ENCODE measurements at places on chromosomes 6 and 20.

- DNase-seq: no peak
Measured at GRCh38 chr20:16321291-16321690, 252.0 kb downstream of the KIF16B start.

DNA sequence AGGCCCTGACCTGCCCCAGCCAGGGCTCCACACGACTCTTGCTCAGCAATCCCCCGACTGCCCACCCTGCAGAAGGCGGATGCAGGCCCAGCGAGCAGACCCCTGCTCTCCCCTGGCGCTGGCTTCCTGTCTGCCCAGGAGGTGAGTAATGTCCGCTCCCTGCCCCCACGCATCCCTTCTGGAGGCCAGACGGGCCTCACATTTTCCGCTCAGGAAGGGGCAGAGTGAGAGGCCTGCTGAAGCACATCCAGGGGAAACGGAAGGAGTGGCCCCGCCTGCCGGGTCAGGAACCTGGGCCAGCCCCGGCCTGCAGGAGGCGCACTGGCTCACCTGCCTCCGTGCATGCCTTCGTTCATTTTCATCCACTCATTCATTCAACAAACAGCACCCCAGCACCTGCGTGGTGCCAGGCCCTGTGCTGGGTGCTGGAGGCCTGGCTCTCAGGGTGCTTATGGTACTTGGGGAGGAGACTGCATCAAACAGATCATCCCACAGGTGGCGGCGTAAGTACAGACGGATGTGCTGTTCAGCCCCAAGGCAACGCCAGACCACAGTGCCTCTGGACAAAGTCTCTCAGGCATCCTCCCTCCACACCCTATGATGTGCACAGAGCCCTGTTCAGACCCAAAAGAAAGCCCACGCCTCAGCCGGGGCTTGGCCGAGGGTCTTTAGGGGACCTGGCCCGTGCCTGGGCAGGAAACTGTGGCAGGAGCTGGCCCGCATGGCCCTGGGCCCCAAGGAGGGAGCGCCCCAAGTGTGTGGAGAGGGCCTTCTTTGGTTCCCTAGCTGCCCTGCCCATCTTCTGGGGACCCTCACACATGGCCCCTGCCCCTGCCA lies 112.1 kb downstream of the ASXL1 start:
- DNase-seq: no peak

DNA sequence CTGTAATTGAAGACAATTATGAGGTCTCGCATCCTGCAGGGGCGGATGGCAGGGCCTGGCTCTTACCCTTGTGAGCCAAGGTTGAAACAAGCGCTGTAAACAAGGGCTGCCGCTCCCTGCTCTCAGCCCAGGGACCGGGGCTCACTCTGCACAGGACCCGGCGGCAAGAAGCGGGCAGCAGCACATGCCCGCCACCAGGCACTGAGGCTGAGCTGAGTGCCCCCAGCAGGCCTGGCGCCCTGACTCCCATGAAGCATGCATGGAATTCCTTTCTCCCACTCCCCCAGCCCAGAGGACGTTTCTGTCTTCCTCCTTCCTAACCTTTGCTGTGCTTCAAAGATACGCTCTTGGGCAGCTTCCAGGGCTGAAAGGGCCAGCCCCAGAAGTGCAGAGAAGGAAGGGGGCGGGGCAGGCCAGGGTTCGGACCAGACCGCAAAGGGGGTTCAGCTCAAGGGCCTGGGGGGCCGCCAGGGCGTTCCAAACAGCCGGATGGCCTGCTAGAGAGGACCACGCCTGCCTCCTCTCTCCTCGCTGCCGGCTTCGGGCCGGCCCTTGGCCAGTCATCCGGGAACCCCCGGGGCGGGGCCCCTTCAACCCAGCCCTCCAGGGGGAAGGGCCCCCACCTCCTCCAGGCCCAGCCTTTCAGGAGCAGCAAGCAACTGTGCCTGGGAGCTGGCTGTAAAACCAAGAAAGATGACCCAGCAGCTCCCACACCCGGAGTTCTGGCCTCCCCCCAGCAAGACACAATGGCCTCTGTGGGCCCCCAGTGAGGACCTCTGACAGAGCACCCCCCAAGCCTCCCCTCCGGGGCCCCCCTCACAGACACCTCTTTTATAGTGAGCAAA lies 109.9 kb downstream of the NOL4L start:
- DNase-seq: no peak

- DNase-seq: no peak
Measured at GRCh38 chr20:1846341-1846740, 48.9 kb upstream of the SIRPA start.

- no peak for DNase-seq
Measured at GRCh38 chr20:61799394-61799923, 266.2 kb downstream of the TAF4 start.

GRCh38 chr20:33811776-33812151 lies 616 bp downstream of the CHMP4B start:
- DNase-seq: no peak

DNA sequence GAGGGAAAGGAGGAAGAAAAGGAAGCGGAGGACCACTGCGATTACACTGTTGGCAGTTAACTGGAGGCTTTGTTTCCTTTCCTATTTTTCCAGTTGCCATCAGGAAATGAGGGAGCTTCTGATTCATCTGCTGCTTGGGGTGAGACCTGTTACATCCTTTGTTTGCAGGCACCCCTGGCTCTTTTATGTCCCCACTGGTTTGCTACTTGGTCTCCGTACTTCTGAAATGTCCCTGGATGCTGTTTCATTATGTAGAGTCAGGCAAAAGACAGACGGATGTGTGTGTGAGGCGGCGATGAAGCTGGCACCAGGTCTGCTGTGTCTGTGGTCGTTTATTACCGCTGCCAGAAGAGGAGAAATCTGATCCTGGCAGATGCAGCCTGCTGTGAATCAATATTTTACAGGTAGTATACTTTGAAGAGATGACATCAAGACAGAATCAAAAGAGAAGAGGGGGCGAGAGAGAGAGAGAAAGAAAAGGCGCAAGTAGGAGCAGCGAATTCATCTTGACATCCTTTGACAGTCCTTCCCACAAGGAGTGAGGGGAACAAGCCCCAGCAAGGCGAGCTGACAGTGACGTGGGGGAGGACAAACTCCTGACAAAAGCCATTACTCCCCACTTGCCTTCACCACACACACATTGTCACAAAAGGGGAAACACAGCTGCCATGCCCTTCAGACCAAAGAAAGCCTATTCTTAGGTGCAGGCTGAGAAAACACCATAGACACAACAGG lies 145.9 kb upstream of the FBXL4 start:
- no peak for DNase-seq

DNA sequence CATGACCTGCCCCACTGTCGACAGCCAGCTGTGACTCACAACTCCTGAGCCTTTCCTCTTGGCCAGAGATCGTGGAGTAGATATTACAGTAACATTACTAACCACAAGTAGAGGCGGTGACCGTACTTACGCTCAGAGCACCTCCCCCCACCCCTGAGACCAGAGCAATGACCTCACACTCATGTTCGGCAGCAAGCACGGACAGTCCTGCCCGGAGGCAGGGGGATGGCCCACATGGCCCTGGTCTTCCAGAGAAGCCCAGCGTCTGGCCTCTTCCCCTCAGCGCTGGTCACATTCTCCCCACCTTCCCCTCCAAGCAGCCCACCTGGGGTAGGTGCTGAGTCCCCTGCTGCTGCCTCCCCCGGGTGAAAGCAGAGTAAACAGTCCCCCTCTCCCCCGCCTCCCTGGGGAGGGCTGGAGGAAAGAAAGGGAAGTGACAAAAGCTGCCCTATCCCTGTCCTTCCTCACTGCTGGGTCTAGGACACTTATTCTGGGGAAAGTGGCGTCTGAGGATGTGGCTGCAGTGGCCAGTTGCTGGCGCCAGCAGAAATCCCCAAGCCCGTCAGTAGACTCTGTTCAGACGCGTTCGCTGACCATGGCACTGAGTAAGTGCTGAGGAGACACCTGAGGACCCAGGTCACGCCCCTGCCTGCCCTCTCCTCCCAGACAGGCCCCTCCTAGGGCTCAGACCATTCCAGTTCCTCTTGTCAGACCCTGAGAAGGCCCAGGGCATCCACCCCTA lies 68.5 kb downstream of the MRPL14 start:
- DNase-seq: no peak

- DNase-seq: no peak
Measured at GRCh38 chr20:25199473-25200260, 4.2 kb downstream of the ENTPD6 start.

DNA sequence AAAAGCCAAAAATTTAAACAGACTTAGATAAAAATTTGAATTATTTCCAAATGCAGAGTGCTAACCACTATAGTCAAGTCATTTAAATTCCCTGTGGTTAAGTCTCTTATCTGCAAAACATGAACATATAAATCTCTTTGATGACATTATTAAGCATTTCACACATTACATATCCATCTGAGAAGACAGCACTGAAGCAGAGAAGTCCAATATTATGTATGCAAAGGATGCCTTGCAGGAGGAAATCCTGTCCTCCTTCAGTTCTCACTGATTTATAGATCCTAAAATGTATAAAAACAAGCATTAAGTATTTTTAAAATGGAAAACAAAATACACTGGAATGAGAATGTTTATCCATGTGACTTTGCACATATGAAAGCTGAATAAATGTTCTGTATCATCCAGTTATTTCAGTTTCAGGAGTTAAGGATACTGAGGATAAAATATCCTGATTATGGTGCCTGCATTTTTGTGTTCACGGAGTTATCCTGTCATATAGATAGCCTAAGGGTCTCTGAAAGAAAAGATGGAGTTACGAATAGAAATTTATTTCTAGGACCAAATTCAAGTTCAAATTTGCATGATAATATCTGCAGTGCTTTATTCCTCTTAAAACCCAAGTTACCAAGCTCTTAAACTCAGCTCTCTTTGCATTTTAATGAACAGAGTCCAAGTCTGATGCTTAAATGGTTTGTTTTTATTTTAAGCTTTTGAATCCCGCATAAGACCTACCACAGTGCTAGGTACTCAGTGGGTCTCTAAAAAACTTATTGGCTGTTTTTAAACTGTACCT lies 145.4 kb downstream of the PRKN start:
- no peak for DNase-seq

DNA sequence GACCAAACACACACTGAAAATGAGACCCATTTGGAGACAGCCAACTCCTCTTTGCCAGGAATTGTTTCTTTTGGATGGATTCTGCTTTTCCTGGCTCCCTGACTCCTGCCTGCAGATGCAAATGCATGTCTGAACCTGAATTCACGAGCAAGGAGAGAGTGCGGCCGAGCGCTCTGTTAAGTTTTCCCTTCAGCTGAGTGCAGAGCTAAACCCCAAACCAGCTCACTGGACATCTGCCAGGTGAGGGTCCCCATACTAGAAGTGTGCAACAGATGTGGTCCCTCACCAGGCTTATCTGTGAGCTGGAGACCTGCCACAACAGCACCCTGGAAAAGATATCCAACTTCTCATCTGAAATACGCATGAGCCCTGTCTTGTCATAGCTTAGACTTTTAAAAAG lies 59.0 kb downstream of the CD164 start:
- no peak for DNase-seq

DNA sequence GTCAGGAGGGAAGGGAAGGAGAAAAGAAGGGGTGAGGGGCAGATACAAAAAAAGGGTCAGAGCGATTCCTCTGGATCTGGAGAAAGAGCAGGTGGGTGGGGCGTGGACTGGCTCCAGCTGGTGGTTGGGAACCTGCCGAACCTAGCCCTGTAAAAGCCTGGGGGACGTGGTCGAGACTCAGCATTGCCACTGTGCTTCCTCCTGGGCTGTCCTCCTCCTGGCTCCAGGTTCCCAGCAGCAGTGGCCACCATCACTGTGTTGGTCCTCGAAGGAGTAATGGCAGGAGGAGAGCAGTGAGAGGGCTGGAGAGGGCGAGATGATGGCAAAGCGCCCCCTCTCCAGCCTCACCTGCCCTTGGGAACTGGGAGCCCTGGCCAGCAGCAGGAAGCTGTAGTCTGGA lies 3.5 kb upstream of the RAET1L start:
- no peak for DNase-seq

GRCh38 chr20:44644667-44645131 lies 6.8 kb downstream of the ADA start:
- DNase-seq: no peak

- no peak for DNase-seq
Measured at GRCh38 chr6:11209369-11209768, 23.1 kb downstream of the NEDD9 start.

DNA sequence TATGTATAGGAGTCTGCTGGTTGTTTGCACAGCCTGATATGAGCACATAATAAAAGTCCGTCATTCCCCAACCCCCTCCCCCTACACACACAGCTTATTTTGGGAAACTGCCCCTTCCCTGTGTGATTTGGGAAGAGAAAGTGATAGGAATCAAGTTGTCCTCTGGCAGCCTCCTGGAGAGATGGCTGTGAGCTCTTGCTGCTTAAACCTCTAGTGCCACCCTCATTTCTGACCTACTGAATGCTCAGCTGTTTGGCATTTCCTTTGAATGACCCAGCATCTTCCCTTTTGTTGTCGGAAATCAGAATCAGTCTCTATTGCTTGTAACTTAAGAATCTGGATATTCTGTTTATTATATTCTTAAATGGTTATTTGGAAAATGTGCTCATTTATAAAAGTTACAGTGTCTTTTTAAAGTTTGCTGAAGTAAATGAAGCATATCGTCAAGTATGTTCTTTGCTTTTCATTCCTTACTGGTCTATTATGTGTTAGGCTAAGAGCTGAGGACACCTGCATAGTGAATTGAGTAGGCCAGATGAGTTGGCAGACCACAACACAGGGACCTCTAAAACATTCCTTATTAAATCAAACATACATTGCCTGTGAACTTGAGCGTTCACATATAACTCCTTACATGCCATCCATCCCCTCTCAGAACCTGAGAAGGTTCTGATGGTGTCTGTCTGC lies 5.5 kb downstream of the RWDD2A start:
- no peak for DNase-seq

DNA sequence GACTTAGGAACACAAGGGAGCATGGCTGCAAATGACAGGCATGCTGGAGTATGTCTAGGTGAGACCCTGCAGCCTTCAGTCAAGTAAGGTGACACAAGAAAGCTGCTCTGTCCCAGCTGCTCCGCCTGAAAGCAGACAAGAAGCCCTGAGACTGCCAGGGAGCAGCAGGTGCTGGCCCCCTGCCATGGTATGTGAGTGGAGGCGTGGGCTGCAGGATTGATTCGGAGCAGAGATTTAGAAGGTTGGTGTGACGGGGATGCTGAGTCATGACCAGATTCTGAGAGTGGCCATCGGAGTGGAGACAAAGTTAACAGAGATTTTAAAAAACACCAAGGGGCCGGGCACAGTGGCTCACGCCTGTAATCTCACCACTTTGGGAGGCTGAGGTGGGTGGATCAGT lies 17.8 kb downstream of the LRP11 start:
- no peak for DNase-seq

GRCh38 chr20:60837173-60837770 lies 414.8 kb upstream of the CDH4 start:
- no peak for DNase-seq

Data from stimulated activated CD8-positive, alpha-beta memory T cell treated with anti-CD3 and anti-CD28 coated beads, Interleukin-4, amount 100 ng/mL, for 24 hours (primary cell).